ENCODE measurements at places on chromosomes 2 and 18.
A peak's percentile ranks its signal among the peaks of the same experiment; 100 is the strongest.

- no peak for DNase-seq
Measured at GRCh38 chr2:23530206-23530908, 145.4 kb downstream of the KLHL29 start.

DNA sequence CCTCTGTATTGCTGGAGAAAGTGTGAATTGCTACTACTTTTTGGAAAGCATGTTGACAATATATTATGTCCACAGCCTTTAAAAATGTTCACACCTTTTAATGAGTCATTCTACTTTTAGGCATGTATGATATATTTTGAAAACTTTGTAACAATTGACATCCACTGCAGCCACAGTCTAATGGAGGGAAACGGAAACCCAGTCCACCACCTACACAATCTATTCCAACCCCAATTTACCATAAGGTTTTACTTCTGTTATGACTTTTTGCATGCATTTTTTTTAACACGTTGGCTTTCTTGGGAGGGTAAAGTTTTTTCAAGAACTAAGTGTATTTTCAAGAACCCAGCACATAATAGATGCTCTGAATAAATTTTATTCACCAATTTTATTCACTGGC is 38.5 kb upstream of the ATP8B1 start:
- no peak for DNase-seq

DNA sequence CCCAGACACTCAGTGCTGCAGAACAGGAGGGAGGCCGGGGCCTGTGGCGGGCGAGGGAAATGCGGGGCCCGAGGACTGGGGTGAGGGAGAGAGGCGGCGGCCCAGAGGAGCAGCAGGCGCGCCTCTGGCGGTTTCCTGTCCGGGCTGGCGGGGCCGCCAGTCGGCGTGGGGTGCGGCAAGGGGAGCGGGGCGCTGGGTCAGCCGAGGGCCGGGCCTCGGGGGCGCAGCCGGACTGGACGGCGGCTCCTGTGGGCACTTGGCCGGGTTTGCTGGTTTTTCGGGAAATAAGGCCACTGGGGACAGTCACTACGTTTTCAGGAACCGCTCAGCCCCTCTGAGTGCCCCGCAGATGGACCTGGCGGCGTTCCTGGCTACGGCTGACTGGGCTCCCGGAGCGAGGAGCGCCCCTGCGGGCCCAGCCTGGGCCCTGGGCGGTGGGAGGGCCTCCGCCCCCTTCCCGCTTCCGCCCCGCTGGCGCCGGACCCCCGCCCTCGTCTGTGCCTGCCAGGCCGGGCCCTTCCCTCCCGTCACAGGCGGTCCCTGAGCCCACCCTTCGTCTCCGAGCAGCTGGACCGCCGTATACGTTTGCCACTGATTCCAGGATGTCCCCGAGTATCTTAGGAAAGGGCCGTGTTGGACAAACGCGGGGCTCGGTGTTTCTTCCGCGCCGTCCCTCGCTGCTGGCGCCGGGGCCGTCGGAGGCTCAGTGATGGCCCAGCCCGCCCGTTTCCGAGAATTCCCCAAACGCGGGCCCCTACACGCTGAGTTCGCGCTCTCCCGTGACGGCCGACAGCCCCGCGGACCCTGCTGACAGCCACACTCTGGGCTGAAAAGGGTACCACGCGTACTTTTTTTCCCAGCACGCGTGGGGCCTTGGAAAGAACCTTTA is 84.6 kb downstream of the FAM210A start:
- DNase-seq, result no peak

GRCh38 chr2:43609290-43609918 is 13.6 kb upstream of the THADA start:
- peak; percentile 65 for DNase-seq

DNA sequence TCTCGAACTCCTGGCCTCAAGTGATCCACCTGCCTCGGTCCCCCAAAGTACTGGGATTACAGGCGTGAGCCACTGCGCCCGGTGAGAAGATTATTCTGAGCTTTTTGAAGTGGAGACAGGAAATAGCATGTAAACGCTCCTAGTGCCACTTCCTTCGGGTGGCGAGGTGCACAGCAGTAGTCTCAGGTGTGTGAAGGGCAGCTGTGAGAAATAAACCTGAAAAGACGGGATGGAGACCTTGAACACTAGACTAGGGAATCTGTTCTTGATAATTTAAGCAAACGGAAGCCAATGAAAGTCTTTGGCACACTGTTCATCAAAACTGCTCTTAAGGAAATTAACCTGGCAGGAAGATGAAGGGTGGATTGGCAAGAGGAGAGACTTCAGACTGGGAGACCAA is 439 bp upstream of the PLEKHH2 start:
- DNase-seq, result no peak

DNA sequence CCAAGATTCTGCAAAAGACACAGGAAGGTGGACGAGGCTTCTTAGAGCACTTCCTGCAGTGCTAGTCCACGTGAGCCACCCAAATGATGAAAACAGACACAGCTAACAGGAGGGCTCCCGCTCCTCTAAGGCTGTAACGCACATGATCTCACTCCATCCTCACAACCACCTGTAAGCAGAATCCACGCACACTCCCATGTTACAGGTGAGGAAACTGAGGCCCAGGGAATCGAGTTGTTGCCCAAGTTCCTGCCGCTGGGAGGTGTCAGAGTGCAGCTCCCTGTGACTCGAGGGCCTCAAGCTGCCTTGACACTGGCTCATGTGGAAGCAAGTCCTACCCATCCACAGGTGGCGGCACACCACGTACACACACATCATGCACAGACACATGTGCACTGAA is 4.4 kb downstream of the DNMT3A start:
- no peak for DNase-seq
